ENCODE measurements at places on chromosomes 4 and X.

DNA sequence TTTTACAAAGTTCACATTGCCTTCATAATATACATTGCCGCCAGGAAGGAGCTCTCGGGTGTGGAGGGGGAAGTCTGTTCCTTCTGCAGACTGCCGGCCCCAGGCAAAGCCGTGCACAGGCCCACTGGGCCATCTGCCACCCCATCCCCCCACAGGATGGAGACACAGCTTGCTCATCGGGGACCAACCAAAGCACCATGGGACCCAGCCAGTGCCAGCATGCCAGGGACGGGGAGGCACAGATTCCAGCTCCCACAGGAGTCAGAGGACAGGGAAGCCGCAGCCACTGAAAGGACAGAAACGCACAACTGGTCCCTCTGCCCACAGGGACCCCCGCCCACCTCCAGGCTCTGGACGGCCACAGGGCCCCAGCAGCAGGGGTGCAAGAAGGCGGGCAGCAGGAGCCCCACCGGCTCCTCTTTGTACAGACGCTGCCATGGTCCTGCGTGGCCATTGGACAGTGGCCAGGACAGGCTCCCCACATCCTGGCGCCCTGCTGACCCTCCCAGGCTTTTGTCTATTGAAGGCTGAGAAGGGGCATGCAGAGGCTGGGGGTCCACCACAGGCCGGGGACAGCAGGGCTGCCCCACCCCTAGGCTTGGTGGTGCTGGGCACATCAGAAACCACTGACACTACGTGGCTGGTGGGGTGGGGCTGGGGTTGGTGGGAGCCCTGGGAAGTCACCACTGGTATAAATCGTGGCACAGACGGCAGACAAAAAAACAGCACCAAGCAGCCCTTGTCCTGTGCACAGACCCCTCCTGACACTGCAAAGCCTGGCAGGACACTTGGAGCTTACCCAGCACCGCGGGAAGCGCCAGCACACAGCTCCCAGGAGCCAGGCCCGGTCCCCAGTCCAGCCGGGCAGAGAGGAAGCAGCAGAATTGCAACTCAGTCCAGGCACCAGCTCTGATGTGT lies 89.0 kb downstream of the FAM53A start:
- no peak for DNase-seq

- DNase-seq = no peak
Measured at GRCh38 chr4:145308598-145308997, 128.2 kb upstream of the OTUD4 start.

DNA sequence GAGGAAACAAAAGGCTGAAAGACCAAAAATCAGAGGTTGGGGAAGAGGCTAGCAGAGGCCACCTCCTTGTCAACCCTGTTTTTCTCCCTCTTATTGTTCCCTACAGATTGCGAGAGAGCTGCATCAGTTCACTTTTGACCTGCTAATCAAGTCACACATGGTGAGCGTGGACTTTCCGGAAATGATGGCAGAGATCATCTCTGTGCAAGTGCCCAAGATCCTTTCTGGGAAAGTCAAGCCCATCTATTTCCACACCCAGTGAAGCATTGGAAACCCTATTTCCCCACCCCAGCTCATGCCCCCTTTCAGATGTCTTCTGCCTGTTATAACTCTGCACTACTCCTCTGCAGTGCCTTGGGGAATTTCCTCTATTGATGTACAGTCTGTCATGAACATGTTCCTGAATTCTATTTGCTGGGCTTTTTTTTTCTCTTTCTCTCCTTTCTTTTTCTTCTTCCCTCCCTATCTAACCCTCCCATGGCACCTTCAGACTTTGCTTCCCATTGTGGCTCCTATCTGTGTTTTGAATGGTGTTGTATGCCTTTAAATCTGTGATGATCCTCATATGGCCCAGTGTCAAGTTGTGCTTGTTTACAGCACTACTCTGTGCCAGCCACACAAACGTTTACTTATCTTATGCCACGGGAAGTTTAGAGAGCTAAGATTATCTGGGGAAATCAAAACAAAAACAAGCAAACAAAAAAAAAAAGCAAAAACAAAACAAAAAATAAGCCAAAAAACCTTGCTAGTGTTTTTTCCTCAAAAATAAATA lies 179.9 kb downstream of the AR start:
- DNase-seq = no peak

DNA sequence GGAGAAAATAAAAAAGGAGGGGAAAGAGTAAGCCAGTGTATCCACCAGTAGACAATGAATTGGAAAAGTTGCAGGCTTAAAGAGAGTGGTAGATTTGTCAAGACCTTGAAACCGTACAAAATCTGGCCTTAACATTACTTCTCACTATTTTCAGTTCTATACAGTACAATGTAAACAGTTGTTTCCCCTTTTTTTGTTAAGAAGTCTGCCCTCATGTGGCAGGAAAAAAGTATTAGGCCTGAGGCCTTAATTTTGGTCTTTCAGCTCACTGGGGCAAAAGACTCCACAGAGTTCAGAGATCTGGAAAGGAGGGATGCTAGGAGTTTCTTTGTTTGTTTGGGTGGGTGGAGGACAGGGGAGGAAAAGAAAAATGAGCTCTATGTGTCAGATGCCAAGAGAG lies 92.8 kb upstream of the CCDC160 start:
- DNase-seq = no peak

DNA sequence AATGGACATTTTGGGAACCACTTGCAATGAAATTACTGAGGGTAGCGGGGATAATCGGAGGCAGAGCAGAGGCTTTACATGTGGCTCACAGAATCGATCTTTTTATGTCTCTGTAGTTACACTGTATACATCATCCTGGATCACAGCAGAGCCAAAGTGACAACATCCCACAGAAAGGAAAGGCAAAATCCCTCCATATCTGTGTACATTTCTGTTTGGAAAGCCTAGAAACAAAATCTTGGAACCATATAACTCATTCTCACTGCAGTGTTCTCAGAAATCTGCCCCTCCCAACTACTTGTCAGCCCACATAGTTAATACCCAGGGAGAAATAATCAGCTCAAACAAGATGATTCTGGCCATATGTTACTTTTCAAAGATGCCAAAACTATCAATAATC lies 211.6 kb downstream of the DCLK2 start:
- DNase-seq = no peak

DNA sequence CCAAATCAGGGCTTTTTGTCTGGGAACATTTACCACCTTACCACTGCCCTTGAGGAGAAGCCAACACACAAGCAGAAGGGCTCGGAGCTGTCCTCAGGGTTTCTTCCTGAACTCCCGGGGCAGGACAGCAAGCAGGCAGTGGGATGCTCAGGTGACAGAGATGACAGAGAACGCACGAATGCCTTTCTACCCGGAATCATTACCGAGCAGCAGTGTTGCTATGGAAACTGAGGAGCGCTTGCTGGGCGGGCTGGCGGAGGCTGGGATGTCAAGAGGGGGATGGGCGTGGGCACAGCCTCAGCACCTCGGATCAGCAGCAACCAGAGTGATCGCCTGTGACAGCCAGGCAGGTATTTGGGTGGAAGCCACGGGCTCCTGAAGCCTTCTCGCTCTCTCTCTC lies 17.8 kb downstream of the SSR4 start:
- no peak for DNase-seq

DNA sequence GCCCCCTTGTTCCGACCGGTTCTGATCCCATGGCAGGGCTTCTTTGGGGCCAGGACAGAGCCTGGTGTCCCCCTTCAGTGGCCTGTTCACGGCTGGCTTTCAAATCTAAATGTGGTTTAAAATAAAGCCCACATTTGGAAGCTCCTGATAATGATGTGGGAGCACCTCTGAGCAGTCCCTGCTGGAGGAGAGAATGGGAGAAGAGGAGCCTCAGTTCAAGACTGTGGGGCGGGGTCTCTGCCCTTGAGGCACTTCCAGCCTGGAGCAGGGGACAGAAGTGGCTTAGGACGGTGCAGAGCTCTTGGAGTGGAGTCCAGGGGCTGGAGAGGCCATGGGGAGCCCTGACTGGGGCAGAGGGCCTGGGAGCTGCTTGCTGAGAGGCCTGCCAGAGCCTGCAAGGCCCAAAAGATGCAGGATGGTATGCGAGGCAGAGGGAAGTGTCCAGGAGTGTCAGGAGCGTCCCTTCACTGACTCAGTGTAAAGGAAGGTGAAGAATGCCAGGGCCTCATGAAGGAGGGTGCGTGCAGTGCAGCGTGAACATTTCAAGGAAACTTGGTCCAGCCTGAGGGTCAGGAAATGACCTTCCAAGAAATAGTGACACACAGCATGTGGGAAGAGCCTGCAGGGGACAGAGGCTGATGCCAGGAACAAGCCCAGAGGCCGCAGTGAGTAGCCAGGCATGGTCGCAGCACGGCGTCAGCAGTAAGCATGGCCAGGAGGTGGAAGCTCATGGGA lies 21.1 kb upstream of the TADA2B start:
- DNase-seq = no peak

DNA sequence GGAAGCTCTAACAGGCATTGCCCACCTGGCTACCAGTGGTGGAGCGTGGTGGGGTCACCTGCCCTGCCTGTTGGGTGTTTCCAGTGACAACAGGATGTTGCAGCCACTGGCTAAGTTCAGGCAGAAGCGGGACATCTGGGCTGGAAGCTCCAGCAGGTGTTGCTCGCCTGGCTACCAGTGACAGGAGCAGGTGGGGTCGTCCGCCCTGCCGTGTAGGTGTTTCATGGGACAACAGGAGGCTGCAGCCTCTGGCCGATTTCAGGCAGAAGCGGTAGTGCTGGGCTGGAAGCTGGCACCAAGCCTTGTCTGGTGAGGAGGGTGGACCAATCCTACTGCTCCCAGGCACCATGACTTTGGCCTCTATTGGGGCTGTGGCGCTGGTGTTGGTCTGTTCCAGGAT lies 39.4 kb downstream of the RIPPLY1 start:
- no peak for DNase-seq

DNA sequence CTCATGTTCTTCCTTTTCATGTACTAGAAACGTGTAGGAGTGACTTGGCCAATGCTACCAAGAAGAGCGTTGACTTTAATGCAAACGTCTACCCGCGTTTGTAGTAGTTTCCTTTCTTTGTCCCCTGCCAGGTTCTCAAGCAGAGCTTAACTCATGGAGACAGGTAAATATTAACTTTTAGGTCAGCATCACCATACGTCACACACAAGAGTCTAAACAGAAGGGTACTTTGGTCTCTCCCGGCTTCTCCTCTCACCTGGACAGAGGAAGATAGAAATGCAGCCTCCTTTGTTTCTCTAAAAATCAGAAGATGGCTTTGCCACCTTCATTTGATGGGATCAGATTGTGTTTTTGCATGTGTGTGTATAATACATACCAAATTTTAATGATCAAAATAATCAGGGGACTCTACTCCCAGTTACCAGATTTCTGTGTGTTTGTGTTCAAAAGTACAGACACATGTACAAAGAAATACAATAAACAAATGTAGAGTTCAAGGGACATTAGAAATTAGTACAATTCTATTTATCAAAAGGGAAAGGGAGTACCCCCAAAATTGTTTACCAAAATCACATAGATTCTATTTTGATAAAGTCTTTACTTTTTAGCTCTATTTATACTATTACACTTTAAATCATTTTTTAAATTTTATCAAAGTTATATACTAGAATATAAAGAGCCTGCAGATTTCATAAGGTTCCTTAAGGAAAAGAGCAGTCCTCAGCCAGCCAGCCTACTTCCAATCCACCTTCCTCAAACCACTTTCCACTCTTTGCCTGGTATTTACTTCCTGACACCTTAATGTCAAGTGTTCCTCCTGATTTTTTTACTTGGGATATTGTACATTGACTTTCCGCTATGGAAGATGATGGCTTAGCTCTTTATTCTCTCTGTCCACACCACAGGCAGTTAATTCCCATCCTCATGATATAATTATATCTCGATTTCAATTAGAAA lies 195.5 kb downstream of the RELL1 start:
- no peak for DNase-seq

DNA sequence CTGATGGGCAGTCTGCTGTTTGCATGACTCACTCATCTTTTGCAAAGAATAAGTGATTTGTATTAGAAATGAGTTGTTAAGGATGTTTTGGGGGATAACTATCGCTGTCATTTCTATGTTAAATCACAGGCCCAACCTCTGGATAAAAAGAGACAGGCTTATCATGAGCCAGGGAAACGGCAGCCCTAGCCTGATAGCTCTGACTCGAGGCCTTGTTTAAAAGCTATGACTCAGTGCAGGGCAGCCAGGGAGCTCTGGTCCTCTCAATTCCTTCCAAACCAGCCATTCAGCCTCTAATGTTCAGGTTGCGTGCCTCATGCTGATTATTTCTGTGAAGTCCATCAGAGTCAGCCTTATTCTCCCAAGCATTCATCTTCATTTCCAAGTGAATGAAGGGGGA lies 305.9 kb upstream of the HAND2 start:
- no peak for DNase-seq

- peak; percentile 18 for DNase-seq
Measured at GRCh38 chr4:173448103-173448502, 49.2 kb upstream of the SCRG1 start.

- no peak for DNase-seq
Measured at GRCh38 chrX:9003041-9003440, 30.9 kb downstream of the FAM9B start.

- DNase-seq = no peak
Measured at GRCh38 chrX:118702741-118703140, 24.7 kb upstream of the IL13RA1 start.

GRCh38 chr4:133759428-133759827 lies 442.2 kb downstream of the PABPC4L start:
- no peak for DNase-seq

DNA sequence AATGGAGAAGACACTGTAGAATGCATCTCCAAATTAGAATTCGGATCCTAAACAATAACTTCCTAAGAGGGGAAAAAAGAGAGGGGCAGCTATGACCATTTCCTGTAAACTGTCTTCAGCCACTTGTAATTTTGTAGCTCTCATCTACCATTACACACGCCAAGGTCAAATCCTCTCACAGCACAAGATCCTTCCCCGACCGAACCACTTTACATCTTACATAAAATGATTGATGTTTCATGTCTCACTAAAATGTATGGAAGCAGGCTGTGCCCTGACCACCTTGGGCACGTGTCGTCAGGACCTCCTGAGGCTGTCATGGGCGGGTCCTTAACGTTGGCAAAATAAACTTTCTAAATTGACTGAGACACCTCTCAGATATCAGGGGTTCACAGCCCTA lies 24.1 kb upstream of the PBDC1 start:
- no peak for DNase-seq

DNA sequence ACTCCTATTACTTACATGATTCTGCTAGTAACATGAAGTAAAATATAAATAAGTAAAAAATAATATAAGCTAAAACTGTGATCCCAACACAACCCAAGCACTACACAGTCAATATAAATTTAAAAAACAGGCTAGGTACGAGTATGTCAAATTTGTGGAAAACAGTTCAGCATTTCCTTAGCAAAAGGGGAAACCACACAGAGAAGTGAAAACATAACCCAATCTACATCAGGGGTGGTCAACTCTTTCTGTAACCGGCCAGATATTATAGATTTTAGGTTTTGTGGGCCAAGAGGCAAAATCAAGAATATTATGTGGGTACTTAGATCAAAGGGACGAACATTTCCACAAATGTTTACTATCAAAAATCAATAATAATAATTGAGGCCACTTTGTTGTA lies 70.1 kb downstream of the CHST7 start:
- DNase-seq = no peak

GRCh38 chr4:7893539-7893938 lies 46.1 kb downstream of the AFAP1 start:
- DNase-seq = no peak

- DNase-seq = no peak
Measured at GRCh38 chrX:26918631-26919030, 544.5 kb downstream of the PPP4R3C start.

- no peak for DNase-seq
Measured at GRCh38 chrX:131305926-131306325, 16.8 kb upstream of the IGSF1 start.

Data from amygdala (tissue), 56 donors.